GDM1 (cell line): ENCODE measurements at places on chromosomes 11 and 22.

- no peak for DNase-seq
Observed at GRCh38 chr11:95248666-95249467, 17.9 kb upstream of the SESN3 start.

- DNase-seq: no peak
Observed at GRCh38 chr22:24588381-24588756, 4.5 kb downstream of the LRRC75B start.

DNA sequence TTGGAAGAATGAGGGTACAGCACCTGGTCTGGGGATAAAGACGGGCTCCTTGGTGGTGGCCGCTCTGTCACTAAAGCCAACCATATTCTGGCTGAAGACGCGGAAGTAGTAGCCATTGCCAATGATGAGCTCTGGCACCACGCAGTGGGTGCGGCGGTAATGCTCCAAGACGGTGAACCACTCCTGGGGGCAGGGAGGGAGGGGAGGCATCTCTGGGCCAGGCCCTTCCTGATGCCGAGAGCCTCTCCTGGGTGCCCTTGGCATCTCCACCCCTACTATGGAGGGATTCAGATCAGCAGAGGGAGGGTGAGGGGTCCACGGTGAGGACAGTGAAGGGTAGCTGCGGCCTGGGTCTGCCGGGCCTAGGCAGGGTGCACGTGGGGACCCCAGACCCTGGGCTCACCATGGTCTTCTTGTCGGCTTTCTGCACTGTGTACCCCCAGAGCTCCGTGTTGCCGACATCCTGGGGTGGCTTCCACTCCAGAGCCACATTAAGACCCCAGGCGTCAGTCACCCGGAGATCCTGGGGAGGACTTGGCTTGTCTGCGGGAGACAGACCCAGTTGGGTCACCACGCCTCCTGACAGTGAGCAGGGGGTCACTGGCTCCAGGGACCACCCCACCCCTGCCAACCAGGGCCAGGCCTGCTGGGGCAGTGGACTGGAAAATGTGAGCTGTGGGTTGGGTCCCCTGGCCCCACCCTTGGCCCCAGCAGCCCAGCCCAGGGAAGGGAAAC, 19.5 kb downstream of the MYBPC3 start:
- no peak for DNase-seq

DNA sequence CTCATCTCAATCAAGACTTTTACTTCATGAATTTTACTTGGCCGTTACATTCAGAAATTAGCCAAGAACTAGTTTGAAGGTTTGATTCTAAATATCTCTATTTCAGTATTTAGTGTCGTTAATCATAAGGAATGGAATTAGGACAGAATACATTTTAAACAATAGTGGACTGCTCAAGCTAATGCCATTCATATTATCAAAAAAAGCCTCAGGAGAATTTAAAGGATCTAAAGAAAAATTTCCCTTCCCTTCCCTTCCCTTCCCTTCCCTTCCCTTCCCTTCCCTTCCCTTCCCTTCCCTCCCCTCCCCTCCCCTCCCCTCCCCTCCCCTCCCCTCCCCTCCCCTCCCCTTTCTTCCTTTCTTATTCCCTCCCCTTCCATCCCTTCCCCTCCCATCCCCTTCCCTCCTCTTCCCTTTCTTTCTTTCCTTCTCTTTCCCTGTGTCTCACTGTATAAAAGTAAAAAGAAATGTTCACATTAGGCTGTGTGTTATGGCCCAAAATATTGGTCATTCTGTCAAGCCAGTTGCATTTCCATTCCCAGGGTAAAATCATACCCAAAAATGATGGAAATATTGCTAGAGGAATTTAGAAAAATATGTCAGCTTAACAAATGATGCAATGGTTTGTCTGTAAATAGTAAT, 717.8 kb downstream of the LUZP2 start:
- no peak for DNase-seq

DNA sequence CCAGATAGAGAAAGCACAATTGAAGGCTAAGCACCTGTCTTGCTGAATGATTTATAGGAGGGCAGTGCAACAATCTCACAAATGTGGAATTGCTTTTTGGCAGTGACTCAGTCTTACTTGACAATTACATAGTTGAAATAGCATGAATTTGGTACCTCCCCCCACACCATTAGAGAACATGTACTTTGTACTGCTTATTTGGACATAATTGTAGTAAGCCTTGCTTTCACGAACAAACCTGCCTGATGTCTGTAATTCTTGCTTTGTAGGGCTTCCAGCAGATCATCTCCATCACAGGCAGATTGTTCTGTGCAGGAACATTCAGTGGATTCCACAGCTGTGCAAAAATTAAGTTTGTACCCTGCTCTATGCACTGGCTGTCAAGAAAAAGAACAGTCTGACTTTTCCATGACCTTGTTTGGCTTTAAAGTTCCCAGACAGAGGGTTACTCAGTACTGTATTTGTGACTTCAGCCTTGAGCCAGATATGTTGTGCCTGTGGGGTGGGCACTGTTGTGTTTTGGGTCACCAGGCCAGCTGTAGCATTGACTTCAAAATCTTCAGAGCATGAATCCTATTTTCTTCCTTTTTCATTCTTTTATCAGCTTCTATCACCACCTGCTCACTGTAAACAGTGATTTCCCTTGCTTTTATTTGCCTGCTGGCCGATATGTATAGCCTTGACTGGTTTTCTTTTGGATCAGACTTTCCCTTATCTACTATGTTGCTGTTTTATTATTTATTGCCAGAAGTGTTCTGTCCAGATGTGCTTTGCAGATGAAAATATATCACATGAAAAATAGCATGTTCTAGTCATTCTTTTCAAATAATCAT, 941.0 kb upstream of the CHORDC1 start:
- no peak for DNase-seq

GRCh38 chr11:44950625-44951476, at the start of gene TP53I11:
TSS of gene TP53I11 (minus strand) at chr11:44950883. CDS start at chr11:44938335, 12,548 bp downstream.
- DNase-seq: peak; percentile 83

- DNase-seq: no peak
Observed at GRCh38 chr11:73528483-73529203, 69.3 kb downstream of the FAM168A start.

- no peak for DNase-seq
Observed at GRCh38 chr22:39471381-39472141, 14.7 kb downstream of the MGAT3 start.

DNA sequence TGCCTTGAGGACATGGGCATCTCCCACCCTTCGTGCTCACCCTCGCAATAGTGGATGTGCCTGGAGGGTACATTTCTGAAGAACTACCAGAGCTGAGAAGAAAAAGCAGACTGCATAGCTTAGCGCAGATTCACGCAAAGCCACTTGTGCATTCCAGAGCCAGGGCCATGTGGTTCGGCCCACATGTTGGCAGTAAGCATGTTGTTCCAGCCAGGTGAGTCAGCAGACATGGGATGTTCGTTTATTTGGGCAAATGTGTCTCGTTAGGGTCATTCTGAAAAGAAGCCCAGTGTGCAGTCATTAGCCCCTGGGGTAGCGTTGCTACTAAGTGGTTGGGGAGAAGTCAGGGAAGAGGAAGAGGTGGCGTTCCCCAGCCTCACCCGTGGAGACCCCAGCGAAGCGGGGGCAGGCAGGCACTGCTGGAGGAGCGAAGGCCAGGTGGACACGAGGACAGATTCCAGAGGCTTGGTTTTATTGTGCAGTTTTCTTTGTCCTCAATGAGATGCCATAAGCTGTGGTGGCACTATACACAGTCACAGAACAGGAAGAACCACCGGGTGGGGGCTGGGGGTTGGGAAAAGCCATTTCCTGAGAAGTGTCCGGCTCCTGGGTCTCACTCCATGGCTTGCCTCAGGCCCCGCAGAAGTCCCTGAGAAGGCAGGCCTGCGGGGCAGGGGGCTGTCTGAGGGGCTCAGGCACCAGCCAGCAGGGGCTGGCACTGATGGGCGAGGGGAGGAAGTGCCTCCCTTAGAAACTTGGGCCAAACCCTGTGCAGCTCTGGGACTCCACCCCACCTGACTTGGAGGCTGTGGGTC, 5.0 kb downstream of the THY1 start:
- DNase-seq: no peak

DNA sequence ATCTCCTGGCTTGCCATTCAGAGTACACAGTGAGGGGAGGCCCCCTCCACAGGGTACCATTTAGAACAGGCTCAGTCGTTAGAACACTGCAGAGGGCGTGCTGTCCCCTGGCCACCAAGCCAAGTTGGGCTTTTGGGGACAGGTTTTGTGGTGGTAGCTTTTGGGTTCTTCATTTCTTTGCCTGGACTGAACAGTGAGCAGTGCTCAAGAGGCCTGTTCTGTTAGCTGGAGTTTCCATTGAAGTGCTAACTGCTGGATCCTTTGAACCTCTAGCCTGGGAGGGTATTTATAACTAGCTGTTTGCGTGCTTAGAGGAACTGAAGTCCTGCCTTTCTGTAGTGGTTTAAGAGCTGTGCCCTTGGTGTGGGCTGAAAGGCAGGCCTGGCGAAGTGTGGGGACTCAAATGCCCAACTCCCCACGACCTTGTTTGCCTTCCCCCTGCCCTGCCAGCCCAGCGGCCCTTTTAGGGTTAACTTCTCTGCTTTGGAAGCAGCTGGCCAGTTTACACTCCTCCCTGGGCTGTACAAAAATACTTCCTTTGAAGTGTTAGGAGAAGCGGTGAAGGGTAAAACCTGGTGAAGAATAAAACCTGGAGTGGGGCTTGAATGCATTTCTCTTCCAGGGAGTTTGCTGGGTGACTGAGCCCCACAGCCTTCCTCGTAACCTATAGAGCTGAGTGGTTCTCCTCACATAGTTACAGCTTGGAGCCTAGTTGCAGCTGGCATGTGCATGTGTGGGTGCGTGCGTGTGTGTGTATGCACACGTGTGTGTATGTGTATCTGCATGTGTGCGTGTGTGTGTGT, 34.6 kb downstream of the ZNRF3 start:
- DNase-seq: peak; percentile 32

DNA sequence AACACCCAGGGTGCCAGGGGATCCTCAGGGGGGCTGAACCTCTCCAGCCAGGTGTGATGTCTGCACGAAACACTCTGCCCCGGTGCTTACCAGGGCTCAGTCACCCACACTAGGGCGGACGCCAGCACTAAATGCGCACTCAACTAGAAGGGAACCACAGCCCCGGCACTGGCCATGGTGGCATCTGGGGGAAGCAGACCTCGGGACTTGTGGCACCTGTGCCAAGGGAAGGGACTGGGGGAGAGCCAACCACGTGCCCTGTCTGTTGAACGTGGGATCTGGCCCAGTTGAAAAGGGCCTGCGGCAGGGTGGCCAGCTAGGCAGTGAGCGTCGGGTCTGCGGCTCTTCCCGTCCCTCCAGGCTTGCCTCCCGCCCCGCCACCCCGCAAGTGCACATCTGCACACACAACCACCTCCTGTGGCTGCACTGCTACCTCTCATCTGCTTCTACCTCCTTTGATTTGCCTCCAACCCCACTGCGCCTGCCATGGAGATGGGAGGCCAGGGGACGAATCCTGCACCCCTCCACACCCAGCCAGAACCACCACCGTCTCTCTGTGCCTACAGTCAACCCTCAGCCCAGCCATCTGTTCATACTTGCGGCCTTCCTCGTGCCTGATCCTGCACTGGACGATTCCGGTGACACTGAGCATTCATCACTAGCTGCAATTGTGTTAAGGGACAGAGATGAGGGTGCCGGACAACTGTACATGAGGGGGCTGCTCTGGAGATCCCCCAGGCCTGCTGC, 15.0 kb upstream of the MOB2 start:
- DNase-seq: no peak

GRCh38 chr11:1630271-1630670, 696 bp downstream of the KRTAP5-5 start:
- DNase-seq: no peak

DNA sequence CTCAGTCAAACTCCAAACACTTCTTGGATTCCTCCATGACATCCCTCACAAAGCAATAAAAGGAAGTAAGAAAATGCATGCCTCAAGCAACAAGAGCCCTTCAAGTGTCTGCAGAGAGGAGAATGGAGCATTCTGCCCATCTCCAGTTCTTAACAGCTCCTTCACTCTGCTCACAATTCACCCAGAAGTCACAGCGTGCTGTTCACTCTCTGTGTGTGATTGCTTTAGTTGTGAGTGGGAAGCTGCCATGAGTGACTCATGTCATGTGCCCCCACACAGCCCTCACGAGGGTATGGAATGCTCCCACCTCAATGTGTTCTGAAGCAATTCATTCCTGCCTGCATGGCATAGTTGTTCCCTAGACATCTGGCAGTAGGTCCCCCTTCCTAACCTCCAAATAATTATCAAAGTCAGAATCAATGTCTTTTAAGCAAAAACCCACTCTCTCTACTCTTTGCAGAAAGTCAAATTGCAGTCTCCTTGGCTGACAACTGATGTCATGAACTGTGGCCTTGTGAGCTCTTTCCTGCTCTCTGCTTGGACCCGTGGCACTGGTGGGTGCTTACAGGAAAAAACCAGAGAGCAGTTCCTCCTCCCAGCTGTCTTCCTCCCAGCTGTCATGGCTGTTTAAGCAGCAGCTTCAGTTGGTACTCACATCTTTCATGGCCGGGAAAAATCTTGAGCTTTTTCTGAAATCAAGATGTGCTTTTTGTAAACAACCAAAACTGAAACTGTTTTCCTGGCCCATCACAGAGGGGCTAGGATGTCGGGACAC, 112.1 kb upstream of the SPON1 start:
- no peak for DNase-seq

DNA sequence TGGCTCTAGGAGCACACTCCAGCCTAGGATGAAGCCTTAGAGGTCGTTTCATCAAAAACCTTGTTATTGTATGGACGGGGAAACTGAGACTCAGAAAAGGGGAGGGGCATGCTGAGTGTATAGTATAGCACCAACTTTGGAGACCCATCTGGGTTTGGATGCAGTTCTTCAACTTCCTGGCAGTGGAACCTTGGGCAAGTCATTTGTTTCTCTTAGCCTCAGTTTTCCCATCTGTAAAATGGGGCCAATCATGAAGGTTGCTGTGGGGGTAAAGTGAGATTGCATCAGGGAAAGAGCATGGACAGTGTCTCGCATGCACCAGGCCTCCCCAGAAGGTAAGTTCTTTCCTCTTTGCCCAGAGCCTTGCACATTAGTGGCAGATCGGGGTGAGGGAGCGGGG, 47.6 kb upstream of the RASD2 start:
- DNase-seq: no peak

DNA sequence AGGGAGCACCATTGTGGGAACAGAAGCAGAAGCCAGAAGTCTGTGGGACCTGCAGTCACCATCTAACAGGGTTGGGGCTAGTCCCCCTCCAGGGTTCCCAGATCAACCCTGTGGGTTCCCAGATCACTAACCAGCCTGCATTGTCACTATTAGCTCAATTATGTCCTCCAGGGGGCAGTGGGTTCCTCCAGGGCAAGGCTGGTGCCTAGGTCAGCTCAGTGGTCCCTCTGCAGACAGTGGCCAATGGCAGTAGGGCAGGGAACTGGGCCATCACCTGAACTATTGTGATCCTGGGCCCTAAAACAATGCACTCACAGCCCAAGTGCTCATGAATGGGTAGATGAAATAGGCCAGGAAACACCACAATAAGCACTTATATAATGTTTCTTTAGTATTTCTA, 18.8 kb upstream of the PRSS23 start:
- no peak for DNase-seq

GRCh38 chr11:63901660-63902059, 15.3 kb downstream of the RCOR2 start:
- DNase-seq: no peak
